CD8-positive, alpha-beta memory T cell (primary cell): ENCODE measurements at places on chromosomes 2 and 18. TPM values are rescaled to one million over a fixed set of nuclear protein-coding genes. Genes with fewer than 3 reads are reported as not detected.

GRCh38 chr2:192983173-192983572 is 788.4 kb upstream of the TMEFF2 start:
- no peaks in the 10 kb centered on the region for H3K4me1 ChIP-seq
- H3K27ac ChIP-seq: no peak overlapping the region
- H3K36me3 ChIP-seq: no peaks in the 10 kb centered on the region

Gene AQP12A
- total RNA-seq: not detected

- H3K27me3 ChIP-seq: no peaks in the 10 kb centered on the region
- DNase-seq: no peak
- H3K4me3 ChIP-seq: no peak overlapping the region
- no peak overlapping the region for H3K27ac ChIP-seq
- H3K4me1 ChIP-seq: no peaks in the 10 kb centered on the region
- peaks cover 4% of the 10 kb centered on the region for H3K36me3 ChIP-seq
Measured at GRCh38 chr2:84435345-84436025, 23.6 kb downstream of the SUCLG1 start.

DNA sequence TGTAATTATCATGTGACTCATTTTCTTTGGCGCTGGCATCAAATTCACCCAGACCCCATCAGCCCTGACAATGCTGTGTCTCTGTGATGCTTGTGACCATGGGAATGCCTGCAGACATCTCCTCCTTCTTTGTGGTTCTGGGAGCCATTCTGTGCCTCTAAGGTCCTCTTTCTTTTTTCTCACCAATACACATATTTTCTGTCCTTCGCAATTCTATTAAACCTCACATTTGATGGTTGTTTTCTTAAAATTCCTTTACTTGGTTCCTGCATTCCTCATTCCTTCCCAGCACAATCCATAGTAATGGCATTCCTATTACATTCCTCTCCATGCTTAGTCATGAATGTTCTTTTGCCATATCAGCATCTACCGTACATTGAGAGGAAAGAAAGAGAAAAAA is 375.3 kb downstream of the PIK3C3 start:
- H3K4me1 ChIP-seq: no peaks in the 10 kb centered on the region
- no peaks in the 10 kb centered on the region for H3K36me3 ChIP-seq
- no peak overlapping the region for H3K4me3 ChIP-seq
- DNase-seq: no peak
- no peaks in the 10 kb centered on the region for H3K27me3 ChIP-seq

- H3K27me3 ChIP-seq: no peaks in the 10 kb centered on the region
Measured at GRCh38 chr2:174180165-174180724, 68.1 kb downstream of the OLA1 start.
